Aorta (tissue), 5 donors: ENCODE measurements at places on chromosomes 4 and X. TPM values are rescaled to one million over a fixed set of nuclear protein-coding genes. Genes with fewer than 3 reads are reported as not detected.

The KCNIP4 gene
- total RNA-seq: not detected

The TCEAL2 gene
- total RNA-seq: 21.4 TPM

GRCh38 chrX:150032742-150033141 is 94.5 kb upstream of the EOLA2 start:
- no peaks in the 10 kb centered on the region for H3K27me3 ChIP-seq
- no peak overlapping the region for H3K27ac ChIP-seq
- H3K4me1 ChIP-seq: no peaks in the 10 kb centered on the region
- H3K36me3 ChIP-seq: no peaks in the 10 kb centered on the region
- no peak for DNase-seq
- H3K4me3 ChIP-seq: no peak overlapping the region

- H3K4me3 ChIP-seq: no peak overlapping the region
- peaks cover 2% of the 10 kb centered on the region for H3K4me1 ChIP-seq
- no peaks in the 10 kb centered on the region for H3K36me3 ChIP-seq
- DNase-seq: no peak
- no peak overlapping the region for H3K27ac ChIP-seq
Measured at GRCh38 chr4:13918110-13918509, 290.6 kb upstream of the BOD1L1 start.

- no peak overlapping the region for H3K27ac ChIP-seq
- no peak for DNase-seq
- no peaks in the 10 kb centered on the region for H3K4me1 ChIP-seq
- no peaks in the 10 kb centered on the region for H3K36me3 ChIP-seq
- H3K4me3 ChIP-seq: no peak overlapping the region
Measured at GRCh38 chr4:60759518-60760245, 440.4 kb upstream of the ADGRL3 start.

- no peaks in the 10 kb centered on the region for H3K27me3 ChIP-seq
- H3K27ac ChIP-seq: no peak overlapping the region
- H3K4me3 ChIP-seq: no peak overlapping the region
- no peaks in the 10 kb centered on the region for H3K4me1 ChIP-seq
- H3K36me3 ChIP-seq: no peaks in the 10 kb centered on the region
- no peak for DNase-seq
Measured at GRCh38 chr4:123638834-123639233, 242.2 kb downstream of the SPRY1 start.

DNA sequence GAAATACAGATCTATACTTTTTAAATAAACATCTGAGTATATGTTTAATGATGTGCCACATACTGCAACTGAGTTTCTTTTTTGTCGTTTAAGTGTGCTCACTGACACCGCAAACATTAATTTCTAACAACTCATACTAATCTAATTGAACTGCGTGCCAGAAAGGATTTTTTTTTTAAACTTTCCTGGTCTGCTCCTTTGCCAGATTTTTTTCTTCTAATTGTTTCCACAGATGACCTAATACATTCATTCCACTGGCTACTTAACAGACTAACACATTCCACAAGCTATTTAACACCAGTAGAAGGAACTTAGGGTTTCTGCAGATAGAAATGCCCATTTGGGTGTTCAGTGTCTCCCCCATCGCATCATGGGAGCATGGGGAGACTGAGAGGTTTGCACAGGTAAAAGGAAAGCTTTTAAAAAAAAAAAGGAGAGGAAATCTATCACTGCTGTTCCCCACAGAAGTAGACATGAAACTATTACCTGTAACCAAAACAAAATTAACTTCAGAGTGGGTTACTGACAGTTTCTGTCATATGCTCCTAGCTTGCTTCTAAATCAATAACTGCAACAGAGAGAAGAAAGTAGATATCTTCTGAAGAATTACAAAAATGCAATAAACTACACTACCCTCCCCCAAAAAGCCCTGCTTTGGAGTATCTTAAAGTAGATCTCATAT is 31.6 kb downstream of the SH3KBP1 start:
- H3K36me3 ChIP-seq: no peaks in the 10 kb centered on the region
- H3K4me1 ChIP-seq: no peaks in the 10 kb centered on the region
- no peaks in the 10 kb centered on the region for H3K27me3 ChIP-seq
- no peak overlapping the region for H3K27ac ChIP-seq
- H3K4me3 ChIP-seq: no peak overlapping the region

- H3K36me3 ChIP-seq: no peaks in the 10 kb centered on the region
- no peaks in the 10 kb centered on the region for H3K4me1 ChIP-seq
- no peaks in the 10 kb centered on the region for H3K27me3 ChIP-seq
- no peak overlapping the region for H3K27ac ChIP-seq
Measured at GRCh38 chr4:87657525-87657924, 7.4 kb downstream of the DMP1 start.

DNA sequence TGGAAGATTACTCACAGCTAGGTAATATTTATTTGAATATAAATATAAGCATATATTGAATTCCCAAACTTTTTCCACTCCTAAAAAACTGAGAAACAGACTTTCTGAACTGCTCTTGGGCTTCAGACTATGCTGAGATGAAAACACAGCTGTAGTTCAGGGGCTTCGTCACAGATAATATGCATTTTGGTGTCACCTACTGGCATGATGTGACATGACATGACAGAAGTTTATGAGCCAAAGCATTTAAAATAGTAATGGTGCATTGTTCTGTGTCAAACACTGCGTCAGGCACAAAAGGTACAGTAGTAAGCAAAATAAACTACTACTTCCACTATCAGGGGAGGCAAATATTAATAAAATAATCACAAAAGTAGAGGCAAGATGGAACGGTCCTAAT is 171.3 kb downstream of the BTC start:
- no peak overlapping the region for H3K4me3 ChIP-seq
- H3K4me1 ChIP-seq: no peaks in the 10 kb centered on the region
- H3K36me3 ChIP-seq: no peaks in the 10 kb centered on the region
- no peak overlapping the region for H3K27ac ChIP-seq
- DNase-seq: no peak
- H3K27me3 ChIP-seq: no peaks in the 10 kb centered on the region

GRCh38 chr4:48033825-48034413 is 17.3 kb downstream of the NIPAL1 start:
- H3K27me3 ChIP-seq: no peaks in the 10 kb centered on the region
- DNase-seq: no peak
- no peaks in the 10 kb centered on the region for H3K36me3 ChIP-seq
- no peaks in the 10 kb centered on the region for H3K4me1 ChIP-seq
- no peak overlapping the region for H3K27ac ChIP-seq
- no peak overlapping the region for H3K4me3 ChIP-seq

DNA sequence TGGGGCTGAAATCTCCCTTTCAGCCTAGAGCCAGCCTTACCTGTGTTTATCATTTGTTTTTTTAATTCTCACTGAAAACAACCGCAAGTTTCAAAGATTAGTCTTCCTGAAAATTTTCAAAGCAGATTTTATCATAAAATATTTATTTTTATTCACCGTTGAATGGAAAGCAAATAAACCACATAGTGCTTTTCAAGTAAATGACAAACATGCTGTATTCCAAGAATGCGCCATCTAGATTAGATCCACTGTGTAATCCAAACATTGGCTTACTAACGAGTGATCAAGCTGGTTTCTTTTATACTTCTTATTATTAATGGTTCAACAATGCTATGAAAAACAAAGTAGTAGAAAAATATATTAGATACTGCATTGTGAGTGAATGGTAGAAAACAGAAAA is 1176.2 kb upstream of the IGFBP7 start:
- H3K4me3 ChIP-seq: no peak overlapping the region
- DNase-seq: no peak
- H3K27ac ChIP-seq: no peak overlapping the region
